HT-29 (cell line): ENCODE measurements at places on chromosomes 5 and 9. TPM values are rescaled to one million over a fixed set of nuclear protein-coding genes. Genes with fewer than 3 reads are reported as not detected.

Gene BHMT2
- not detected in 2 replicates for total RNA-seq

Gene IL4
- total RNA-seq, result not detected in 2 replicates

Gene UGT3A1
- not detected in 2 replicates for total RNA-seq

Gene EDIL3
- total RNA-seq, result not detected in 2 replicates

Gene FCN2
- total RNA-seq, result not detected in 2 replicates

Gene ABLIM3
- 13.6 and 20.7 TPM in 2 replicates for total RNA-seq

Gene FBP1
- total RNA-seq, result 53.5 and 63.3 TPM in 2 replicates

Gene GLRA1
- total RNA-seq, result not detected in 2 replicates

Gene GPR151
- not detected in 2 replicates for total RNA-seq

Gene PCDHGA5
- 0.13 TPM in 2 replicates for total RNA-seq

Gene PCDHGC4
- total RNA-seq, result 1.7 TPM in 1 of 2 replicates, not detected in the other

Gene CERT1
- total RNA-seq, result 4.9 and 6.8 TPM in 2 replicates

Gene MYMK
- not detected in 2 replicates for total RNA-seq
